ENCODE measurements at places on chromosomes 13 and 19. TPM values are rescaled to one million over a fixed set of nuclear protein-coding genes. Genes with fewer than 3 reads are reported as not detected.

GRCh38 chr19:58578012-58578925 lies 5.1 kb upstream of the MZF1 start:
- DNase-seq: no peak

DNA sequence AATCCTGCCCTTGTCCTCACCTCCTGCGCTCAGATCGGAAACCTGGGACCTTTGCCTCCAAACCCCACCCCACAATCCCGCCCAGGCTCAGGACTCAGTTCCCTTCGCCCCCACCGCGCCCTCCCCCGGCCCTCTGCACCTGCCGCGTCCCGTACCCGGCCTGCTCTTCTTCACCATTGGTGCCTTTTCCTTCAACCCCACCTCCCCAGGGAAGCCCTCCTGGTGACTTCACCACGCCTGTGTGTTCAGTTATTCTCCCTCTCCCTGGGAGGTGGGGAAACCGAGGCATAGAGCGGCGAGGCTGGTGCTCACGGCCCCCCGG lies 19.3 kb upstream of the TCF3 start:
- no peak for DNase-seq

DNA sequence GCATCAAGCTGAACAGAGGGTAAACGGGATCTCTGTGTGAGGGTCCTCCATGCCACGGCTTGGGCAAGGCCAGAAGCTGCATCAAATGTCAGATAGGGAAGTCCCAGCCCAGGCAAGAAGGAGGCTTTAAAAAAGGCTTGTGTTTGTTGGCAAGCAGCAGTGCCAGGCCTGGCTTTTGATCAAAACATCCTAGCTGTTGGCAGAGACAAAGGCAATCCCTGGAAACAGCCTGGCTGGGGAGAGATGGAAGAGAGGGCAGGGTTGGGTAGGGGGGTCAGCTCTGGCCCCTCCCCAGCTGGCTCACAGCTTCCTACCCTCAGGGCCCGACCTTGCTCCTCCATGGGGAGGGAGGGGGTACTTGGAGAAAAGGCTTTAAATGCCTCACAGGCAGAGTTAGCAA lies 61.8 kb upstream of the KCTD15 start:
- DNase-seq: no peak

DNA sequence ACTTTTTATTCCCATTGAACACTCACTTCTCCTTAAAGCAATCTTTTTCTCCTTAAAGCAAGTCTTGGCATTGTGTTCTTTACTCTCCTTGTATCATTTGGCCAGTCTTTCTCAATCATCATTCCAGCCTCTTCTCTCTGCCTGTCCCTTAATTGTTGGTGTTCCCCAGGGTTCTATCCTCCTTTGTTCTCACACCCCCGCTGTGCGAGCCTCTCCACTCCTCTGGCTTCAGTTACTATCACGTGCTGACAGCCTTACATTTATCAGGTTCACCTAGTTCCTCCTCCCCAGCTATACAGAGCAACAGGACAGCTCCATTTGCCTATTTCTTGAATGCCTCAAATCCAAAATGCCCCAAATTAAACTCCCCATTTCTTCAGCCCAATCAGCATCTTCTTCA lies 24.6 kb downstream of the CYSLTR2 start:
- no peak for DNase-seq

DNA sequence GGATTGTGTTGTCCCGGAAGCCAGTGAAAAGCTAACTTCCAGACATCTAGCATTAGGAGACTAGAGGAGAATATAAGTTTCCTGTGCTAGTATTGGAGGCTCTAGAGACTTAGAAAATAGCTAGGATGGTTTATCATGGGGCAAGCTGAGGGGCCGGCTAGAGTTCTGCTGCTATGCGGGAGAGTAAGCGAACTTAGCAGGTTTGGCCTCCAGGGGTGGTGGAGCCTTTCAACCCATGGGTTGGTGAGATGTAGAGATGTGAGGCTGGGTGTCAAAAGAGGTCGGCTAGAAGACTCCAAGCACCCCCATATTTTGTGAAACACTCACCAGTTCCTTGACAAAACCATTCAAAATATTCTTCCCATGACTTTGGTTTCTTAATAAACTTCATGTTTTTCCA lies 4.4 kb downstream of the SULT2A1 start:
- no peak for DNase-seq

GRCh38 chr13:48505012-48505411 lies 27.9 kb downstream of the RCBTB2 start:
- no peak for DNase-seq

DNA sequence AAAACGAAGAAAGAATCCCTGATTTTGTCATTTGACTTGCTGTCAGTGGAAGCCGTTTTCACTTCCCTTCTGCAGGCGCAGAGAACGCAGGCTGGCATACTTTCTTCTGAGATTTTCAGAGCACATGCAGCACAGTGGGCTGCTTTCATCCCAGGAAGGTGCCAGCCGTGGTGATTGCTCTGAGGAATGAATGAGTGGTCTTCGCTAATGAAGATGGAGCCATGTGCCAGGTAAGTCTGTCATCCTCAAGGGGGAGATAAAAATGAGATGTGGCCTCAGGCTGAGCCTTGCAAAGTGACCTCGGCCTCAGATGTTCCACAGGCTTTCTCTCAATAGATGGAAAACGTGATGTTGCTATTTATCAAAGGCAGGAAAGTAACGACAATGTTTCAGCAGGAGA lies 94.6 kb upstream of the FARP1 start:
- DNase-seq: no peak

- DNase-seq: no peak
These were observed 4.9 kb downstream of the ACP4 start for GRCh38 chr19:50794876-50795663.

DNA sequence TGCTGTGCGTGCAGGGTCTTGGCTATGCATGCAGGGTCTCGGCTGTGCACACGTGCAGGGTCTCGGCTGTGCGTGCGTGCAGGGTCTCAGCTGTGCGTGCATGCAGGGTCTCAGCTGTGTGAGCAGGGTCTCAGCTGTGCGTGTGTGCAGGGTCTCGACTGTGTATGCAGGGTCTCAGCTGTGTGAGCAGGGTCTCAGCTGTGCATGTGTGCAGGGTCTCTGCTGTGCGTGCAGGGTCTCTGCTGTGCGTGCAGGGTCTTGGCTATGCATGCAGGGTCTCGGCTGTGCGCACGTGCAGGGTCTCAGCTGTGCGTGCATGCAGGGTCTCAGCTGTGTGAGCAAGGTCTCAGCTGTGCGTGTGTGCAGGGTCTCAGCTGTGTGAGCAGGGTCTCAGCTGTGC lies 42.5 kb downstream of the RAB20 start:
- no peak for DNase-seq

Gene NLRP4
- not detected for total RNA-seq

Gene APOC4
- total RNA-seq: not detected

Gene CEACAM3
- not detected for total RNA-seq

Gene SLC7A10
- not detected for total RNA-seq
